ENCODE measurements at places on chromosomes 7 and 10.

DNA sequence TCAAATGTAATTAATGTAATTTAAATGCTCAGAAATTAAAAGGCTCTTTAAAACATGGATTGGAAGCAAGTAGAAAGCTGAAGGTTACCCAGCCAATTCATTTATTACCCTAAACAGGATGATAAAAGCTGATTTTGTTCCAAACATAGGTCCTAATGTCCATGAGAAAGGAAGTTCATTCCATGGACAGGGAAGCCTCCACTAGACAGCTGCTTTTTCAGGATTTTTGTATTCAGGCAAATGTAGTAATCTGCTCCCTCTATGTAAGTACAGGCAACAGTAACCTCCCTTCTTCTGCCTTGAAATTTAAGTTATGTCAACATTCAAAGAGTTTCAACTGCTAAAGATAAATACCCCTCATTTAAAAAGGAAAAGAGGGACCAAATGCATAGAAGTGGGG lies 123.0 kb upstream of the WNT16 start:
- DNase-seq, result no peak

GRCh38 chr7:27150568-27151340 lies 1.6 kb downstream of the HOXA3 start:
- DNase-seq, result peak; percentile 64

GRCh38 chr7:6271060-6271658 lies 1.3 kb downstream of the CYTH3 start:
- peak; percentile 85 for DNase-seq

GRCh38 chr7:18698258-18698734 lies 202.7 kb downstream of the HDAC9 start:
- no peak for DNase-seq

- DNase-seq, result no peak
Observed at GRCh38 chr10:44301781-44302355, 83.0 kb downstream of the CXCL12 start.

GRCh38 chr10:11249152-11249807 lies 231.6 kb downstream of the CELF2 start:
- DNase-seq, result no peak

- DNase-seq, result no peak
Observed at GRCh38 chr7:121833991-121834390, 39.0 kb upstream of the PTPRZ1 start.

DNA sequence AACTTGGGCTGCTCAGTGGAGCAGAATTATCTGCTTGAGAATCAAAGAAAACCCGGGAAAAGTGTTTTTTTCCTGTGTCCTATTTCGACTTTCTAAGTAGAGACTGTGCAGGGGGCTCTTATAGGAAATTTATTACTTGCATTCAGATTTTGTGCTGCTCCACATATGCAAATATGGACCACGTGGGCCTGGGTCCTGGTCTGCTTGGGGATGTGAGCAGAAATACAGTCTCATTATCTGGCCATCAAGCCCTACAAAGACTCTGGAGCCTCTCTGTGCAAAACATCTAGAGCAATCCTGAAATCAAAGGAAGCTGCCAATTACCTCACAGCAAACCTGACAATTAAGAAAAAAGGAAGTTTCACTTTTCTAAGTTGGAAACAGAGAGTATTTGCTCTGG lies 216.9 kb downstream of the LRMDA start:
- no peak for DNase-seq

DNA sequence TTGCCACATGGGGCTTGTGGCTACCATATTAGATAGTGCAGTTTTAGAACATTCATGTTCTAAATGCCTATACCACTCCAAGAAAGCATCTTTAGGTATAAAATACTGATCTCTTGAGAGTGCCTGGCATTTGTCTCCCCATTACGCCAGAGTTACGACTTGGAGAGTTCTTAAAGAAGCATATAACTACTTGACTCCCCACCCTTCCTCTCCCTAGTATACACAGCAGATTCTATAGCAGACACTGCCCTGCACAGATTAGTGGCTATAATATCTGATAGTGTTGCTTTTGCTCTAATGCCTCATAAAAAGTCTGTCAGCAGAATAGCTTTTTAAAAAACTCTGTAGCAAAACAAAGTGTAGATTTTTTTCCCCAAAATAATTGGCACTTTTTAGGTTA lies 90.8 kb downstream of the ZMYND11 start:
- no peak for DNase-seq

DNA sequence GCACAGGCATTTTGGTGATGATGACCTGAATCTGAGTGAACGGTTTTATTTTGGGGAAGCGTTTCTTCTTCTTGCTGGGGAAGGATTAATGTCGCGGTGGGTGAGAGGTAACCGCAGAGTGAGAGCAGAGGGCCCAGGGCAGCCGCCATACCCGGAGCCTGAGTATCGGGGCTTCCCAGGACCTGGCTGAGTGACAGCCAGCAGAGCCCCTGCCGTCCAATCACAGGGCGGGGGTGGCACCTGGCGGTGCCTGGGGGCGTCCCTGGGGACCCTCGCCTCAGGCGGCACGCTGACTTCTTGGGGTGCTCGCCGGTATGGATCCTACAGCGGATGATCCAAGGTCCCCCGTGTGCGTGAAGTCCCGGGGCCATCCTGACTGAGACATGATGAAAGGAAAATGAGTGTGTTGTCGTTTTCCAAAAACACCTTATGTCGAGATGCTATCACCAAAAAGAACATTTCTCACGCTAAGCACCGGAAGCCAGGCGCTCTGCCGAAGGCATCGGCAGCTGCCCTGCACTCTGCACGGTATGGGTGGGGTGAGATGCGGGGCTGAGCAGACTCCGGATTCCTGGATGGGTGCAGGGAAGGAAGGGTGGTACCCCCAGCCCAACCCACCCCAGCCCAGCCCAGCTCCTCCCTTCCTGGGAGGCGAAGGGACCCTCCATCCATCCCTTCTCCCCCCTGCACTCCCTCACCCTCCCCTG lies 227.9 kb upstream of the SHH start:
- DNase-seq, result no peak

DNA sequence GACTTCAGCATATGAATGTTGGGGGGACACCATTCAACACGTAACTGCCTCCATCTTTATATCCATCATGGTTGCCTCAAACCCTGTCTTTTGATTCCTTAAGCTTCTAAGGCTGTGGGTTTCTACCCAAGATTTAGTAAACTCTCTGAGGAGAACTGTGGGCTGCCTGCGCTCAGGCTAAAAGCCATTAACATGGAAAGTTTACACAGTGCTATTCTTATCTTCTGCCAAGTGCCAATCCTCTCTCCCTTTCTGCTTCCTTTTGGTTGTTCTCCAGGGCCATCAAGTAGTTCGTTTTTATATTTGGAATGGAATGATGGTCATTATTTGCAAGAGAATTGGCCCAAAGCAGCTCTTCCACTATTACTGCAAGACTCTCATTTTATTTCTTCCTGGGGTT lies 97.3 kb upstream of the KLF14 start:
- no peak for DNase-seq

GRCh38 chr7:17500736-17501135 lies 202.3 kb downstream of the AHR start:
- DNase-seq, result no peak

GRCh38 chr7:1590476-1590875 lies 20.6 kb upstream of the PSMG3 start:
- no peak for DNase-seq

DNA sequence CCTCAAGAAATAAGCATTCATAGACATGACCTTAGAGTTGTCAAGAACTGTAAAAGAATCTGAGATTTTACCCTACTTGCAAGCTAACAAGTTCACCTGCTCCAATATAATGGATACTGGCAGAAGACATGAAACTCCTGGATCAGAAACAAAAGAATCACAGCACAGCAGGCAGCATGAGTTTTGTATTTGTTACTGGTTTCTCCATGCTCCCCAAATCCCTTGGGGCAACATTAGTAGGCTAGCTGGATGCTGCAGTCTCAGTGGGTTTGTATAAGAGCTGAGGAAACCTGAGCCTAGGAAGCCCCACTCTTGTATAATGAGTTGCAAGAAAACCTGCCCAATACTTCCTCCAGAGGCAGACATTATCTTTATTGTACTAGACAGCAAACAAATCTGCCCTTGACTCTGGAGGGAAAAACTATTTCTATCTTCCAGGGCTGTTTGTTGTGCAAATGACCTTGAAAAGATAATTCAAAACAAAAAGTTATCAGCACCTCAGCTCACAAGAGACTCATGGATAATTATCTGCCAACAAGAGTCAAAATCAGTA lies 64.8 kb downstream of the ABLIM1 start:
- no peak for DNase-seq

GRCh38 chr7:112089551-112089950 lies 116.6 kb downstream of the DOCK4 start:
- no peak for DNase-seq

GRCh38 chr7:109473172-109473571 lies 903.5 kb downstream of the DNAJB9 start:
- DNase-seq, result no peak

DNA sequence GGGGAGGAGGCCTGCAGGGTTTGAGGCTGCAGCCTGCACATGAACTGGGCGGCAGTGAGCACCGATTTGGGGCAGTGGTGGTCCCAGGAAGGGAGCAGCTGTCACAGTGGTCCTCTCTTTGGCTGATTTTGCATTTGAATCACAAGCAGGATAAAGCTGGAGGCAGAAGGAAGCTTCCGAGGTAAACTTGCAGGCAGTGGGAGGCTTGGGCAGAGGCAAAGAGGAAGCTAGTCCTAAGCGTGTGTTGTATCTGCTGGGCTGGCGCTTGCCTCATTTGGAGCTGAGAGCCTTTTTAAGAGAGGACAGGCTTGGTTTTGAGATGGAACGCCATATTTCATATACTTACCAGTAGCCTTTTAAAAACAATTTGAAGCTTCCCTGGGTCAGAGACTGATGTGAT lies 177.2 kb upstream of the PODXL start:
- peak; percentile 29 for DNase-seq

DNA sequence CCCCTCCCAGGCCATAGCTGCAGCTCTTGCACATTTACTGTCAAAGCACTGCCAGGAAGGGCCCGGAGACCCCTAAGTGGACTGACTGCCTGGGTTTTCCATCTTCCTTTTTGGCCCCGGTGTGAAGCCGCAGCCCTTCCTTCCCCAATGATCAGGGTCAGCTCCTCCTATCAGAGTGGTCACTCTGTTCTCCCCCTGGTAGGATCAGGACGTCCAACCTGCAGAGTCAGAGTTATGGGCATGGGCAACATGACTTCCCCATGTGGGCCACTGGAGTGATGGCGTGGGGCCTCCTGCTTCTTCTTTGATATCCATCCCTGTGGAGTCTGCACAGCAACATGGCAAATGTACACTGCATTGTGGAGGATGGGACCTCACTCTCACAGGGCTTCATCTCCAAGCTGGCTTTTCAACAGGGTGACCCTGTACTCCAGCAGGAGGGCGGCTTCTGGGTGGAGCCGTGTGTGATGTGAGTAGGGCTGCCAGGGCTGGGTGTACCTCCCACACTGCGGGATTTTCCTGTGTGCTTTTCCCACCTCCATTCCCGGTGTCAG lies 6.4 kb upstream of the RAMP3 start:
- peak; percentile 59 for DNase-seq

GRCh38 chr10:6033954-6034353 lies 28.2 kb downstream of the IL2RA start:
- DNase-seq, result no peak

GRCh38 chr7:33909318-33909717 lies 4.0 kb downstream of the BMPER start:
- no peak for DNase-seq

DNA sequence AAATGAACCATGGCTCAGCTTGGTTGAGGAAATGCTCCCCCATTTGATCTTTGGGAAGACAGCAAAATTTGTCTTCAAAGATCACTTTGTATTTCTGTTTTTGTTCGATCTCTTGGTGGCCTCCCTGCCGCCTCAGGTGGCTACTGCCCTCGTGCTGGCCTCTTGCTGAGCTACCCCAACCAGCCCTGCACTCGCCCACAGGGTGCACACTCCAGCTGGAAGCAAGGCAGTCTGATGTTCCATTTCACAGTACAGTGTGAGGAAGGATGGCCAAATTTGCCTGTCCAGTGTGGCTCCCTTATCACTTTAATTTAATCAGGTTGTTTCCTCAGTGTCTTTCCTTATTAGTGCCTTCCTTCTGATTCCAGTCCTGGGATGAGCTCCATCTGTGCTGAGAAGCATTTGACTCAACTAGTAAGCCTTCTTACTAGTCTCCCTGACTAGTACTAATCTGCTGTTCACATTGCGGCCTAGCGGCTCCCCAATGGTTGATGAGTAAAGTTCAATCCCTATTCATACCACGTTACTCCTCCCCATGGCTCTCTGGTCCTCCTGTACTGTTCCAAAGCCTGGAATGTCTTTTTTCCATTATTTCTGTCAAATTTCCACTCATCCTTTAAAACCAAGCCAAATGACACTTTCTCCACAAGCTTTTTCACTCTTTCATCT lies 8.2 kb downstream of the MYOF start:
- no peak for DNase-seq

DNA sequence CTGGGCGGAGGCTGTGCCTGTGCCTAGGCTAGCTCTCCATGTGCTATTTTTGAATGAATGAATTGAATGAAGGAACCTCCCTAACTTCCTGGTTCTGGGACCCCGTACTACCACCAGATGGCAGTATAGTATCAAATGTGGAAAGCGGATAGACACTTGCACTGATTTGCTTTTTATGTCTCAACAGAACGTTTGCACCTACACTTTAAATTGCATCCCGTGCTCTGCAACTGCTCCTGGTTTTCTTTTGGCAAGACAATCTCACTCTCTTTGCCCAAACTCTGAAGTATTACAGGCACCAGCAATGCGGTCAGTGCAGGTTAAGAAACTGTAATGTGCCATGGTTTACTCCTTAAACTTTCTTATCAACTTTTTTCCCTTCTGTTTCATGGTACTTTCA lies 6.5 kb downstream of the FZD8 start:
- DNase-seq, result no peak

GRCh38 chr10:65083222-65083621 lies 1562.0 kb downstream of the REEP3 start:
- DNase-seq, result no peak

- DNase-seq, result no peak
Observed at GRCh38 chr10:44647877-44648542, 263.1 kb upstream of the CXCL12 start.

- DNase-seq, result no peak
Observed at GRCh38 chr7:144085978-144086377, at the start of gene OR2A12. Gene OR2A12 (plus strand): TSS chr7:144086278. CDS start chr7:144095108, 8,830 bp downstream.

DNA sequence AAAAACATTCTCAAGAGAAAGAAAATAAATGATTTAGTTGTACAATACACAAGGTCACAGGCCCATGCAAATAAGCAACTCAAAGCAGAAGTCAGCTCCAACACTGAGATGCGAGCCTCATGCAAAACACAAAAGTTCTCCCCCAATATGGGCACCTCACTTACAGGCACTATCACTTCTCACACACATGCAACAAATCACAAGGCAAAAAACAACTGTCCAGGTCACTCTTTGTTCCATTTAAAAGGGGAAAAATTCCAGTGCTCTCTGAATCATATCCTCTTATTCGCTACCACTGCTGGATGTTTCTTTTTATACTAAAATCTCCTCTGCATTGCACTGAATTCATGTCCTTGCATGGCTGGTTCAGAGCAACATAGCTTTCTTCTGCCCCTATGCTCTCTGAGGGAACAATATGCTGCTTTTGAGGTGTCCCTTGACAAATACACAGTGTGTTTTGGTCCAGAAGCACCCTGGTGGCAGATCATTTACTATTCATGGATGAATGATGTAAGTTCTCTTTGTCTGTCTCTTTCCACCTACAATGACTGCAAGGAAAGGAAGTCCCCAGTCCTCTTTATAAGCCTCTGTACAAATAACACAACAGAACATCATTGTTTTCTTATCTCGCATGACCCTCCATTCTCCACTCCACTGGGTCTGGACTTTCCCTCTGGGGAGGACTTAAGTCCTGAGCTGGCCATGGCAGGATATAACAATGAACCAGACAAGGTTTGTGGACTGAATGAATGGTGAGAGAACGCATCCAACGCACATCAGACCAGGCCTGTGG lies 85.4 kb upstream of the GSDME start:
- no peak for DNase-seq

GRCh38 chr7:6631605-6632004 lies 5.5 kb upstream of the ZNF316 start:
- no peak for DNase-seq

Measured in coronary artery (tissue), 2 donors.